ENCODE measurements at places on chromosomes 1 and 21. TPM values are rescaled to one million over a fixed set of nuclear protein-coding genes. Genes with fewer than 3 reads are reported as not detected.

DNA sequence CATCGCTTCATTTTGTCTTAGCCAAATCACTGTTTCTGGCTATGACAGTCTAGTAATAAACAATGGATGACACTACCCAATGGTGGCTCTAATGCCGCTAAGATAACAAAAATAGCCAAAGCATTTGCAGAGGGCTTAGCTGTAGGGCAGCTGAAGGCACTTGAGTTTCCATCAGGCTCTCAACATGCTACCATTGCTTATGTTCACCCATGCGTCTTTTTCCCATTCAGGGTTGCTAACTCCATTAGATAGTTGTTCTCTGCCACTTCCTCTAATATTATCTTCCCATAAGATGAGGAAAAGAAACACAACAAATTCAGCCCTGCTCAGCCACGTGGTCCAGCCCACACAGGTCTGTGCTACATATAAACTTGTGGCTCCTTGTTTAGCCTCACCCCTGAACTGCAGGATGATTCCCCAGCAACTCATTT, 159.6 kb downstream of the TOMM20 start:
- no peak overlapping the region for H3K27ac ChIP-seq
- no peaks in the 10 kb centered on the region for H3K36me3 ChIP-seq
- no peaks in the 10 kb centered on the region for H3K27me3 ChIP-seq
- H3K4me1 ChIP-seq: peaks cover 47% of the 10 kb centered on the region
- DNase-seq: no peak
- H3K4me3 ChIP-seq: no peak overlapping the region

- no peaks in the 10 kb centered on the region for H3K27me3 ChIP-seq
- no peak overlapping the region for H3K4me3 ChIP-seq
- H3K4me1 ChIP-seq: no peaks in the 10 kb centered on the region
- DNase-seq: no peak
Measured at GRCh38 chr21:42081931-42082381, 10.8 kb downstream of the UMODL1 start.

- no peak overlapping the region for H3K4me3 ChIP-seq
- H3K27ac ChIP-seq: no peak overlapping the region
- no peaks in the 10 kb centered on the region for H3K36me3 ChIP-seq
- DNase-seq: no peak
- no peaks in the 10 kb centered on the region for H3K27me3 ChIP-seq
- H3K4me1 ChIP-seq: no peaks in the 10 kb centered on the region
Measured at GRCh38 chr1:48649880-48650279, 126.8 kb downstream of the BEND5 start.

DNA sequence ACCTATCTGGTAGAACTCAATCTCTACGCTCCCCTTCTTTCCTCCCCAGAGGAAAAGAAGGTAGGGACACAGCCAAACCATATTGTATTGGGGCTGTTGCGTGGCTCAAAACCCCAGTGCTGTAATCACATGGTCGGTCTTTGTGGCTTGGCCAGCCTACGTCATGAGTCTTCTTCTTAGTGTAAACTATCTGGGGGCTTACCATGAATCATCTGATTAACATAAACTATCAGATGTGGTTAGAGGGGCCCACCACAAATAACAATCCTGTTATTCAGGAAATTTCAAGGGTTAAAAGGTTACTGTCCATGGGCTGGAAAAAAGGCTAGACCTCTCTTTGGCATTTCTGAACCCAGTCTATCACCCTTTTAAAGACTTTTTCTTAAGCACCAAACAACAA, 49.5 kb upstream of the GPR52 start:
- no peak for DNase-seq
- H3K36me3 ChIP-seq: peaks cover 7% of the 10 kb centered on the region
- H3K27me3 ChIP-seq: no peaks in the 10 kb centered on the region

DNA sequence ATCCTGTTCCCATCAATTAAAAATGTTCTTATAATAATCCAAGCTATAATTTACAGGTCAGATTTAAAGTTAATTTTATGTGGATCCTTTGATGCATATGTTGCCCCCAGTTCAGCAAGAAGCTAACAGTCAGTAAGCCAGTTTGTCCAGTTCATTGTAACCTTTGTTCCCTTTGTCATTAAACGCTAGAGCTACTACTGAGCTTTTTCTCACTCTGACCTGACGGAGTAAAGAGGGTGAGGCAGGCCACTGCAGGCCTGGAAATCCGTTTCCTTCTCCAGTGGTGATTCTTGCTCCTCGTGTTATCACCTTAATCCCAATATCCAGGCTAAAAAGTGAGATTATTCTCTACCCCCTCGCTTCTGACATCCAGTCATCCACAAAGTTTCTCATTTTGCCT, 10.2 kb downstream of the YBX1 start:
- H3K27me3 ChIP-seq: no peaks in the 10 kb centered on the region
- peaks cover 26% of the 10 kb centered on the region for H3K36me3 ChIP-seq
- DNase-seq: no peak
- no peak overlapping the region for H3K27ac ChIP-seq

DNA sequence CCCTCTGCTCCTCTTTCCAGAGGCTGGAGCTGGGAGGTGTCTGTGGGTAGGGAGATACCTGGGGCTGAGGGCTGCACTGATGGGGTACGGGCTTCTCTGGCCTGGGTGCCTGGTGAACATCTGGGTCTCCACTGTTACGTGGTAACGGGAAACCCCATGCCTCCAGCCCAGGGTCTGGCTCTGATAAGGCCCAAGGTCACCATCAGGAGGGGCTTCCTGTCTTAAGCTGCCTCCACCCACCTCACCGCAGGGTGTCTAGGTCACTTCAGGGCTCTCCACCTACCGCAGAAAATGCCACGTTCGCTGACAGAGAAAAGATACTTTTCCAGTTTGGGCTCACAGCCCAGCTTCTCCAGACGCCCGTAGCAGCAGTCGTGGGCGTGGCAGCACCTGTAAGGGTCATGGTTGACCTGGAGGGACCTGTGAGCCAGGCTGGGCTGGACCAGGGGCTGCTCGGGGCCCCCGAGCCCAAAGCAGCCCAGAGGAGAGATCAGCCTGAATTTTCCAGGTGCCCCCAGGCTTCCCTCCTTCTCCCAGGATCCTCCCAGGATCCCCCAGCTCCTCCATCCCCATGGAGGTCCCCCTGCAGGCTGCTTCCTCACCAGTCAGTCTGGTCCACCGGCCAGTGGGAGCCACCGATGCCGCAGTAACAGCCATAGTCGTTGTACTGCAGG, 1.3 kb downstream of the PLA2G2E start:
- H3K36me3 ChIP-seq: no peaks in the 10 kb centered on the region
- H3K27me3 ChIP-seq: no peaks in the 10 kb centered on the region
- H3K4me1 ChIP-seq: peaks cover 6% of the 10 kb centered on the region

DNA sequence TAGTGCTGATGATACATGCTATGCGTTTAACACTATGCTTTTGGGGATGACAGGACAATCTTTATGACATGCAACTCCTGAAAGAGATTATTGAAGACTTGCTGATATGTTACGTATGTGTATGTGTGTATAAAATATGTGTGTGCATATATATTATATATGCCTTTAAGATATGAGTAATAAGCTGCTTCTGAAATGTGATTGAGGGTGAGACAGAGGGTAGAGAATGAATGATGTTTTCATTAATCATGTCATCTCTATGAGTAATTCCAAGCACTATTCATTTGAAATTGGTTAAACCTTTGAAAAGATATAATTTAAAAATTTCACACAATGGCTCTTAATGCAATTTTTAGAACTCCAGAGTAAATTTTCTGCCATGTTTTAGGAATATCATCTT, 5.8 kb downstream of the BCL9 start:
- peaks cover 45% of the 10 kb centered on the region for H3K4me1 ChIP-seq
- peaks cover 3% of the 10 kb centered on the region for H3K27me3 ChIP-seq
- no peak for DNase-seq
- H3K36me3 ChIP-seq: no peaks in the 10 kb centered on the region
- H3K4me3 ChIP-seq: no peak overlapping the region
- no peak overlapping the region for H3K27ac ChIP-seq

- H3K27me3 ChIP-seq: no peaks in the 10 kb centered on the region
- no peak overlapping the region for H3K4me3 ChIP-seq
- H3K27ac ChIP-seq: no peak overlapping the region
- H3K36me3 ChIP-seq: no peaks in the 10 kb centered on the region
- no peak for DNase-seq
Measured at GRCh38 chr1:246269466-246269865, 237.6 kb downstream of the SMYD3 start.

- no peaks in the 10 kb centered on the region for H3K27me3 ChIP-seq
- H3K4me1 ChIP-seq: no peaks in the 10 kb centered on the region
- no peak overlapping the region for H3K27ac ChIP-seq
- H3K4me3 ChIP-seq: no peak overlapping the region
- DNase-seq: no peak
Measured at GRCh38 chr1:86567341-86567740, 20.5 kb downstream of the CLCA4 start.

DNA sequence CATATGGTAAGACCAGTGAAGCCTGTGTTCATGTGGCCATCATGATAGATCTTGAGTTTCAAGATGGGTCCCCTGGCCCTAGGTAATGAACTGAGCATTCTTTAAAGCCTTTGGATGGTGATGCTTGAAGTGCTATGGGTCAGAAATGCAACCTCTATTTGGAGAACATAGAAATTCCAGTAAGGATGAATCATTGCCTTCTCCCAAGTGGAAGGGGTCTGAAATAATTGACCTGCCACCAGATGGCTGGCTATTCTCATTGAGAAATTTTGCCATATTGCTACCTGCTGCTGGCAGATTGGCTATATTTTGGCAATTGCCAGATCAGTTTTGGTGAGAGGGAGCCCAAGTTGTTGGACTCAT, 739 bp upstream of the IFI6 start:
- peaks cover 29% of the 10 kb centered on the region for H3K4me1 ChIP-seq
- peak overlapping the region; percentile 70 for H3K27ac ChIP-seq
- no peaks in the 10 kb centered on the region for H3K27me3 ChIP-seq
- H3K36me3 ChIP-seq: no peaks in the 10 kb centered on the region

DNA sequence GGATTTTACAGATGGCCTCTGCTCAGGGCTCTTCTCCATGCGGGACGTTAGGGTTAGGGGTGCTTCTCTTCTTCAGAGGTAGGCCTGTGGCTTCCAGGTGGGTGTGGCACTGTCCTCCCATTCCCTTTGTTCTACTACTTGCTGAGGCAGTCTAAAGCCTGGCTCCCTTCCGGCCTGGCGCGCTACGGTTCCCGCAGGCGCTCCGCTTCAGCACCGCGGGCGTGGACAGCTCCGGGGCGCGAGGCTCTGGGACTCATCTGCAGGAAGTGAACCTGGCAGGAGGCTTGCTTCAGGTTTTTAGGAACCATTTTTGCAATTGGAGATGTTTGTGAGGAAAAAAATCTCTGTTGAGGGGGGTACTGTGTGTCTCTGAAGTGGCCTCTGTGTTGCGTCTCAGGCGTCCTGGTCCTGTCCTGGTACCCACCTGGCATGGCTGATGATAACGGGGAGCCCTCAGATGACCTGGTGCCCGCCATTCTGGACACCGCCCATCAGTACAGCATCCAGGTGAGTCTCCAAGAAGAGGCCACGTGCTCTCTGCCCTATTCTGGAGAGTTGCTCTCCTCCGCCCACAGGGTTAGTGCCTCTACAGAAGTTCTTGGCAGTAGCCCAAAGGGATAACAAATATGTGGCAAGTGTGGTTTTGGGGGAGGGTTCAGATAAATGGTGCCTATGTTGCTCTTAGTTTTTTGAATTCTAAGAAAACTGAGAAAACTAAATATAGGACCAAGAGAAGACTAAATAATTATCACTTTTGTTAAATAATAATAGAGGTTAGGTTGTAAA, 1.9 kb downstream of the MANEAL start:
- H3K27ac ChIP-seq: no peak overlapping the region
- H3K27me3 ChIP-seq: no peaks in the 10 kb centered on the region
- H3K36me3 ChIP-seq: no peaks in the 10 kb centered on the region
- peak; percentile 5 for DNase-seq
- H3K4me3 ChIP-seq: no peak overlapping the region
- peaks cover 12% of the 10 kb centered on the region for H3K4me1 ChIP-seq

DNA sequence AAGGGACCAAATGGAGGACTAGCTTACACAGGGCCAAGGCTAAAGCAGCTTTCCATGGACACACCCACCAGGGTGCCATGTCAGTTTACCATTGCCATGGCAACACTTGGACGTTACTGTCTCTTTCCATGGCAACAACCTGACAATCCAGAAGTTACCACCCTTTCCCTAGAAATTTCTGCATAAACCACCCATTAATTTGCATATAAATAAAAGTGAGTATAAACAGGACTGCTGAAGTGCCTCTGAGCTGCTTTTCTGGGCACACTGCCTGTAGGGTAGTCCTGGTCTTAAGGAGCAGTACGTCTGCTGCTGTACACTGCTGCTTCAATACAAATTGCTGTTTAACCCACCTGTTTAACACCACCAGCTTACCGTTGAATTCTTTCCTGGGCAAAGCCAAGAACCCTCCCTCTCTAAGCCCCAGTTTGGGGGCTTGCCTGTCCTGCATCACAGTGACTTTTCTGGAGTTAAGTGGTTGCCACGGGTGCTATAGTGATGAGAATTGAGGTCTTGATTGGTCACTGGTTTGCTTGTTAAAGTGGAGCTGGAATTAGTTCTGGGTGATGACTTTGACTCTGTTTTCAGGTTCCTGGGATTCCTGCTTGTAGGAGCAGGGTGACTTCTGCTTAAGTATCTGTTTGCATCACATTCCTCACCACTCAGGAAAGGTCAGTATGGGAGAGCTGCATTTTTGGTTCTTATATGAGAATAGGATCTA, 83.2 kb downstream of the CLDN17 start:
- H3K36me3 ChIP-seq: no peaks in the 10 kb centered on the region
- H3K27ac ChIP-seq: no peak overlapping the region
- no peaks in the 10 kb centered on the region for H3K27me3 ChIP-seq
- no peak for DNase-seq
- no peak overlapping the region for H3K4me3 ChIP-seq
- no peaks in the 10 kb centered on the region for H3K4me1 ChIP-seq

CCDC190 gene
- total RNA-seq: not detected

GPR153 gene
- total RNA-seq: 0.66 TPM

CNKSR1 gene
- 0.37 TPM for total RNA-seq

Measured in CD8-positive, alpha-beta memory T cell (primary cell).